ENCODE measurements at places on chromosomes 4 and X.

- DNase-seq, result no peak
Measured at GRCh38 chr4:46146993-46147392, 23.1 kb upstream of the GABRG1 start.

- DNase-seq, result no peak
Measured at GRCh38 chrX:31074522-31074921, 2.7 kb upstream of the FTHL17 start.

DNA sequence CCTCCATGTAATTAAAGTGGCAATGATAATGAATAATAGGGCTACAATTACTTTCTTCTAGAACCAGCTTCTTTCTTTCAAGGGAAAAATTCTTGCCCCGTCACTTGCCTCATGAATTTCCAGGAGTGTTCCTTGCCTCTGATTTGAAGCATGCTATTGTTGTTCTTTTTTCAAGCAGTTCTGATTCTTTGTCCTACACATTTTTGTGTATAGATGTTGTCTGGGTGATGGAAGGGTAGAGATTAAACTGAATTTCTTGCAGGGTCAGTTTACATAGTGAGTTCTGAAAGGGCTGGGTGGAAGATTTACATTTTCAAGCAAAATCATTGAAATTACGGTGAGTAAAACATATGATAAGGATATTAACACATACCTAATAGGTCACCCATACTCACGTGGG is 107.0 kb upstream of the TENM3 start:
- DNase-seq, result no peak

DNA sequence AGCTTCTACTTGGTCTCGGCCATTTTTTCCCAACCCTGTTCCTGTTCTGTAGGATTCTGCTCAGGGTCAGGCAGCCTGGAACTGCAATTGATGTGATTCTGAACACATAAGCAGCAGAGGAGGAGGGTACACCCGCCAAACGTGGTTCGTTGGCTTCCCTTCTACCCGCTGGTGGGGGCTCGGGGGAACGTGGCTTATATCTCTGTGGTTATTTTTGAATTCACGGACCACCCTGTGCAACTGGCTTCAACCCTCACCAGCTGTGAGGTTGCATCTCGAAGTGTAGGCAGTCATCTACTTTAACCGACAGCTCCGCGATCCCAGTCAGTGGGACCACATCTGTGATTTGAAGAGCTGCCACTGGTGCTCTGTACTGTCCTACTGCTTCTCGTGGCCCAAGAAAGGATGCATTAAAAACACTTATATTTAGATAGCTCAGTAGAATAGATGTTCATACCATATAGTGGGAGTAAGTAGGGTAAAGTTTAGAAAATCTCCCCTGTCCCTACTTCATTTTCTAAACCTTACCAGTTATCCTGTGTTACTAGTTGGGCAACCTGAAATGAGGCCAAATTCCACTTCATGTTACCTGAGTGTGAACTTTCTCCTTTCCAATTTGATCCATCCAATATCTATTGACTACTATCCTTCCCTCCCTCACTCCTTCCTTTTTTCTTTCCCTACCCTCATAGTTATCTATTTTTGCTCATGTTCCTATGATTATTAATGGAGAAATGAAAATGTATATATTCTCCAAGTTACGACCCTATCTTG is 80.4 kb upstream of the BCOR start:
- DNase-seq, result no peak

DNA sequence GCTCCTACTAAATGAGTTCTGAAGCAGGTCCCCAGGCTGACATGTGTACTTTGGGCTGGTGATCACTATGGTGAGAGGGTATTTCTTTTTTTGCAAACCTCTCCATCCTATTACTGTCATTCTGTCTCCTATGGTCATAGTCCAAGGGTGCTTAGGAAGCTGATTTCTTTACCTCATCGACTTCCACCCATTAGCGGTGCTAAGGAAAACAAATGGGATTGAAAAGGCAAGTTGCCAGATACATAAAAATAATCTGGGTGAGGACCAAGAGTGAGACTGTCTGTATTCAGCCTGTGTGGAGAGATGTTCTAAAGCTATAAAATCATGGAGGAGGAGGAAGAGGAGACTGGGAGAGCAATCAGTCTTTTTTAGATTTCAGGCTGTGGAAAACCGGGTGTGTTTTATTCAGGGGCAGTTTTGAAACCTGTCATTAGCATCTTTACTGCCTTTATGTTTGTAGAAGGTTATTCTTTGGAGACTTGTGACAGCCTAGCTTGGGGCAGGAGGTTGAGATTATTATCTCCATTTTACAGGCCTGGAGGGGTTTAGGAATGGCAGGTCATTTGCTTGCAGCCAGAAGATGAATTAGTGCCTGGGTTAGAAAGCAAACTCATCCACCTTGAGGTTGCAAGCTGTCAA is 1.9 kb downstream of the TMEM164 start:
- DNase-seq, result no peak

GRCh38 chrX:19554786-19555185 is 39.5 kb upstream of the MAP3K15 start:
- no peak for DNase-seq

GRCh38 chr4:173189117-173189693 is 20.6 kb downstream of the GALNT7 start:
- DNase-seq, result no peak

DNA sequence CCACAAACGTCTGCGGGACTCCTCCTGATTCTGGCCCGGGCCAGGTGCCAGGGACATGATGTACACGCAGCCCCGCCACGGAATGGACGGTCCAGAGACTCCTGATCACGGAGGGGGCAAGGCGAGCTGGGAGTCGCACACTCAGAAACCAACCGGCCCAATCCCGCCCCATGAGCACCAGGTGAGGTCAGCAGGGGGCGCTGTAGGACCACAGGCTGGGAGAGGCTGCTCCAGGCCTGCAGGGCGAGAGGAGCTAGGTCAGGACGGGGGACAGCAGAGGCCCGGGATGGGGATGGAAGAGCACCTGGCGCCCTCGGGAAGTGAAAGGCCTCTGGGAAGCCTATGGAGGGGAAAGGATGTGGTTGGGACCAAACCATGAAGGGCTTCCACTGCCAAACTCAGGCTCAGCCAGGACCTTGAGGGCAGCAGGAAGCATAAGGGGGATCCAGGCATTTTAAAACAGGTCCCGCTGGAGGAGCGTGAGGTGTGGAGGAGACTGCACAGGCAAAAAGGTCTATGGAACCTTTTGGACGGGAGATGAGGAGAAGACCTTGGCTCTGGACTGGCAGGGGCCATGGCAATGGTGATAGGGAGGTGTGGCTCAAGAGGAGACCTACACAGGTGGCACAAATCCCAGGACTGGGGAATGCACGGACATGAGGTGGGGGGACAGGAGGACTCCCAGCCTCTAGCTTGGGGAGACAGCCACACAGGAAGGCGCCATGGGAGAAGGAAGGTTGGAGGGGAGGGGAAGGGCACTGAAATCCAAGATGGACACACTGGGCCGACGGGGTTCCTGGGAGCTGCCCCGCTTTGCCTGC is 79.2 kb downstream of the MTMR1 start:
- peak; percentile 66 for DNase-seq

DNA sequence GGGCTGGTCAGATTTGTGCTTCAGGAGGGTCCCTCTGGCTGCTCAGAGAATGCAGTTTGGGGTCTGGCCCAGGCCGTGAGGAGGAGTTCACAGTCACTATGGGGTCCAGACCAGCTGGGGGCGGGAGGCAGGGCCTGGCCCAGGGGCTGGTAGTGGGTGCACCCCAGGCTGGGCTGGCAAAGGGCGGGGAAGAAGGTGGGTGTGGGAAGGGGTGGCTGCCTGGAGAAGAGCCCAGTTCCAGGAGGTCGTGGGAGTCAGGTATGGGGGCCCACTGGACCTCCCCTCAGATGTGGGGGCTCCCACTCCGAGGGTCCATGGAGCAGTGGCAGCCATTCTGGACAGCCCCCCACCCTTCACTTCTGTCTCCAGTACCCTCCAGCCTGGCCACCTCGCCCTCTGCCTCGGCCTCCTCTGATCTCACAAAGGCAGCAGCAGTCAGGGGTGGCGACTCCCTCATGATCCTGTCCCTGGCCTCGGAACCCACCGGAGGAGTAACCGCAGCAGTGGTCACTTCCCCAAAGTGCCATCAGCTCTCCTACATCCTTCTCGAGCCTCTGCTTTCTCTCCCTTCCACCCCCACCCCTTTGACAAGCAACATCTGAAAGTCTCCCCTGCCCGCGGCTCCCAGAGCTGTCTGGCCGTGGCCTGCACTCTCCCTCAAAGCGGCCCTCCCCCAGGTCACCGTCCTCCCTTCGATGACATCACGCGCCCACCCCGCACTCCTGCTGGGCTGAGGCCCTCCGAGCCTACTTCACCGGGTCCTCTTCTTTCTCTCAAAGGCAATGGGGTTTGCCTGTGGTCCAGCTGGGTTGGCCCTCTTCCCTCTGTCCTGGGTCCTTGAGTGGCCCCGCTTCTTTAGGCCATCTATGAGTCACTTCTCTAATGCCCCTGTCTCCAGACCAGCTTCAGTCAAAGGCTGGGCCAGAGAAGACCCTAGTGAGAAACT is 1.7 kb upstream of the SLC6A8 start:
- no peak for DNase-seq

DNA sequence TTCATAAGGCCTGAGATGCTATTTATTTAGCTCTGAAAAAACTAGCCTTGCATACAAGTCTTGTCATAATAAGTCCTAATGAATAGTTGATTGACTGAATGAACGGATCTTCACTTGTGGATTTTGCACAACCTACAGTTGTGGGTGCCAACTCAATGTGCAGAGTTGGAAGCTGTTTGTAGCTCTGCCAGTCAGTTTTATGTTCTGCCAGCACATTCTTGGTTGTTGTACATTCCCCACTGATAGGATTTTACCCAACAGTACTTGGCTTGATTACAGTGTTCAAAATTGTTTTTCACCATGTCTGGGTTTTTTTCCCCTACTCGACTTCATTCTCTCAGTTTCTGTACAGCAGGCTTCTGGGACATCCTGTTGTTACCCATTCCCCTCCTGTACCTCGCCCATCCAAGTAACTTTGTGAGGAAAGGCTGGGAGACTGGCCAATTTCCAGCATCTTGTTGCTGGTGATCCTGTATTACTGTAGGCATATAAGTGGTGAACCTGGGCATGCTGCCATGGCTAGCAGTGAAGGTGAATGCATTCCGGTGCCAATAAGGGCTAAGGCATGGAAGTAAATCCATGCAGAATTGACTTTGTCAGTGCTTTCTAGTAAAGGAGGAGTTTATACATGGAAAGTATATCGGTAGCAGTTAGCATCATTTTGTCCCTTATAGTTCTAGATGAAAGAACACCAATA is 22.8 kb downstream of the IL1RAPL1 start:
- no peak for DNase-seq

GRCh38 chrX:14398725-14399124 is 130.6 kb upstream of the GLRA2 start:
- DNase-seq, result no peak

DNA sequence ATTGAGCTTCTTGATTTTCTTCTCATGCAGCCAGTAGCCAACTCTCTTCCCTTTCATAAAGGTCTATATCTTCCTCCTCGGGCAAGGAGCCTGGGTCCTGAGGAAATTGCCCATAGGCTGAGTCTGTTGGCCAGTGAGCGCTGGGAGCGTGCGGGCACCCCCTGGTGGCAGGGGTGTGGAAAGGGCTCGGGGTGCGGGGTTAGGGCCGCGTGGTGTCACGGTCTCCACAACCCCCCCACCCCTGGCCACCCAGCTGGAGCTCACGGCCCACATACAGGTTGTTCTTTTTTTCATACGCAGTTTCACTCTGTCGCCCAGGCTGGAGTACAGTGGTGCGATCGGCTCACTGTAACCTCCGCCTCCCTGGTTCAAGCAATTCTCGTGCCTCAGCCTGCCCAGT is 13.1 kb downstream of the RBM10 start:
- no peak for DNase-seq

GRCh38 chrX:38099688-38100087 is 93.3 kb downstream of the SYTL5 start:
- DNase-seq, result no peak

GRCh38 chr4:3340038-3340699 is 47.3 kb downstream of the RGS12 start:
- no peak for DNase-seq

- DNase-seq, result no peak
Measured at GRCh38 chr4:140014284-140014683, 139.7 kb downstream of the MAML3 start.

GRCh38 chrX:107470971-107471370 is 21.5 kb downstream of the FRMPD3 start:
- no peak for DNase-seq

DNA sequence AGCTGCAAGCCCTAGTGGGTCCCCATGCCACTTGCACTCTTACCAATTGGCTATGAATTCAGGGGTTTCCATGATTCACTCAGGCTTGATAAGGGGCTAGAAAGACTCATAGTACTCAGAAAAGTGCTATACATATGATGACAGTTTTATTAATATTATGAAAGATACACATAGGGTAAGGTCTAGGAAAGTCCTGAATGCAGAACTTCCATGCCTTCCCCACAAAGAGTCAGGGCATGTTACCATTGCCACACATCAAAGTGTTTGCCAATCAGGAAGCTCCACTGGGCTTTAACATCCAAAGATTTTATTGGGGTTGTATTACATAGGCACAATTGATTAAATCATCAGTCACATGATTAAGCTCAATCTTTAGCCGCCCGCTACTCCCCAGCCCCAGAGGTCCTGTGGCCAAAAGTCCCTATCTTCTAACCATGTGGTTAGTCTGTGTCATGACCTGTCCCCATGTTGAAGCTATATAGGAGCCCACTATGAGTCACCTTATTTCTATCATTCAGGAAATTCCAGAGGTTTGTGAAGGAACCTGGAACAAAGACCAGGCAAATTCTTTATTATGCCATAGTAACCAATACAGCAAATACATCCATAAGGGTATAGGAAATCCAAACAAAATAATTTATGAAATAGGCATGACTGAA is 635.6 kb downstream of the STPG2 start:
- DNase-seq, result no peak

DNA sequence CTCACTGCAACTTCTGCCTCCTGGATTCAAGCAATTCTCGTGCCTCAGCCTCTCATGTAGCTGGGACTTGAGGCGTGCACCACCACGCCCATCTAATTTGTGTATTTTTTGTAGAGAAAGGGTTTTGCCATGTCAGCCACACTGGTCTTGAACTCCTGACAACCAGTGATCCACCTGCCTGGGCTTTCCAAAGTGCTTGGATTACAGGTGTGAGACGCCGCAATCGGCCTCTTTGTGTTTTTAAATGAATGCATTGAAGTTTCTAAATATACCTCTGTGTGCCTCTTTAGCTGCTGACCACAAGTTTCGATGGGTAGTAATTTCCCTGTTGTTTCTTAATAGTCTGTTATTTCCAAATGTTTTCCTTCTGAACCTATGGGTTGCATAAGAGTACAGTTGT is 765.3 kb upstream of the GRIA3 start:
- no peak for DNase-seq

- DNase-seq, result no peak
Measured at GRCh38 chr4:54742636-54743399, 85.1 kb downstream of the KIT start.

GRCh38 chr4:148061141-148061481 is 329.2 kb downstream of the ARHGAP10 start:
- peak; percentile 14 for DNase-seq

- no peak for DNase-seq
Measured at GRCh38 chr4:128709268-128709667, 100.2 kb upstream of the JADE1 start.

Data from CD4-positive, alpha-beta T cell treated with Interleukin-15 for 4 hours (primary cell).